ENCODE measurements at places on chromosomes 7 and 10.

DNA sequence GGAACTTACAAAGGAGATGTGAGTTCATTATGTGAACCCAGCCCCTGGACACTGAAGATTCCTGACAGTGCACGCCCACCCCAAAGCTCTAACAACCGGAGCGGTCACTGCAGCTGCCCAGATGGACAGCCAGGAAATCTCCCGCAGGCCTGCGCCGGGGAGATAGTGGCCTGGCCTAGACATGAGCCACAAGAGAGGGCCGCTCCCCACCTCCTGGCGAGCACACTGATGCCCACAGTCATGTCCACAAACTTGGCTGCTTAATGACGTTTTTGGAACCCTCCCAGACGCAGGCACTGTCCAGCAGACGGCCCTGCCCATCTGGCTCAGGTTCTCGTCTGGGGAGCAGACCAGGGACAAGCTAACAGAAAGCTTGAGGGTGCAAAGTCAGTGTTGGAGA lies 34.2 kb downstream of the TCERG1L start:
- DNase-seq = no peak

DNA sequence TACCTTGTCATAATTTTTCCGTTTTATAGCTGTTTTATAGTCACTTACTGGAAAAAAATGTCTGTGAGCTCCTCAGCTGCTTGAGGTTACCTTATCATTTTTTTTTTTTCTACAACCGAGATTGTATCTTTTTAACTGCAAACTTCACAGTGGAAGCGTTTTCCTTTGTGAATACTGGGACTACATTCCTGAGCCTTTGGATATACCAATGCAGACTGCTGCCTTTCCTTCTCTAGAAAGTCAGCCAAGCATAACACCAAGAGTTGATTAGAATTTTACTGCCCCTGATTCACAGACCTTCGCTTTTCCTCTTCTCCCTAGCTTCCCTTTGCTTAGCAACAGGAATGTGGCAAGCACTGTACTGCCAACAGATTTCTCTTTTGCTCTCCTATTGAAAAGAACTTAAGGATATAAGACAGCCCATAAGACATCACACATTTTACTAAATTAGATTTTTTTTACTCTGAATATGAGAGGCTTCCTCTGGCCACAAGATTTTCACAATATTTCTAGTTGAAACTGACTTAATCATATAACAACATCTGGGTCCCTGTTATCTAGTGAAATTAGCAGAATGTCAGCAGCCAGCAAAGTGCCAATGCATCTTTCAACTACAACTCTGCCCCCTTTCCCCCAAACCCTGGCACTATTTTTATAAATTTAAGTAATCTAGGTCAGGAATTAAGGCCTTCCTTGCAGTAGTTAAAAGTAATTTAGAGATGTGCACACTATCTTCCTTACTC lies 170.6 kb downstream of the PRKG1 start:
- peak; percentile 87 for DNase-seq

DNA sequence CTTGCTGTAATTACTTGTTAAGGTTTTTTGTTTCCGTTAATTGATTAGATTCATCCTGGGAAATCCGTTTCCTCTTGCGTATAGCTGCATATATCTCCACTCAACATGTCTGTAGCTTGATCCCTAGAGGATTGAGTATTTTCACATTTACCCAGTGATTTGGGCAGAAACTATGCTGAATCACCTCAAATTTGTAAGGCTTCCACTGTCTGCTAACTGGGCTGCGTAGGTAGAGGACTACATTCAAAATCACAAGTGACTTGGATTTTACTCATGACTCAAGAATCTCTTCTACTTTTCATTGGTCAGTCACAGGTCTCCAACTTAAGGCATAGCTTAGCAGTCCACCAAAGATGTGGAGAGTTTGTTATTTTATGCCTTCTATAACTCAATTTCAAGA lies 141.8 kb downstream of the POLR1F start:
- DNase-seq = no peak

DNA sequence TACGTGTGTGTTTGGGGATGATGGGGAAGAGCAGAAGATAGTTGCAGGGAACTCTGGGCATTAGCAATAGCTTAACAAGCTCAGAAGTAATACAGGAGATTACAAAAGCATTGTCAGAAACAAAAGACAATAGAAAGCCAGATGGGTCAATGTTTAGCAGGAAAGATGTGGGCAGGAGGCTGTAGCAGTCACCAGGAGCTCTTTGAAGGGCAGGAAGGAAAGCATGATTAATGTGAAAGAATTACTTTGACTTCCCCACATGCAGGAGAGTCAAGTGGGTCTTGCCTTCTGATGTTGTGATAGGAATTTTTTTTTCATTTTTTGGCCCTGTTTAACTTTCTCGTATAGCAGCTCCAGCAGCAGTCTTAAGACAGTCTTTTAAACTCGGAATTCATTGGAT lies 6.0 kb upstream of the SMNDC1 start:
- no peak for DNase-seq

Measured in astrocyte of the spinal cord (primary cell).